Panc1 (cell line): ENCODE measurements at places on chromosomes 5 and 9. TPM values are rescaled to one million over a fixed set of nuclear protein-coding genes. Genes with fewer than 3 reads are reported as not detected.

PTPRD gene
- total RNA-seq: not detected

SLC36A2 gene
- total RNA-seq: not detected

AK1 gene
- total RNA-seq: 62.1 TPM

DNA sequence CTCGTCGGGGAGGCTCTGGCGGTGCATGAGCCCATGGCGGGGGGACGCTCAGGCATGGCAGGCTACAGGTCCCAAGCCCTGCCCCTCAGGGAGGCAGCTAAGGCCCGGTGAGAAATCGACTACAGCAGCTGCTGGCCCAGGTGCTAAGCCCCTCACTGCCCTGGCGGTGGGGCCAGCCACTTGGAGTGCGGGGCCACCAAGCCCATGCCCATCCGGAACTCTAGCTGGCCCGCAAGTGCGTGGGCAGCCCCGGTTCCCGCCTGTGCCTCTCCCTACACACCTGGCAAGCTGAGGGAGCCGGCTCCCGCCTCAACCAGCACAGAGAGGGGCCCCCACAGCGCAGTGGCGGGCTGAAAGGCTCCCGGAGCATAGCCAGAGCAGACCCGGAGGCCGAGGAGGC, 1896.9 kb upstream of the CDH6 start:
- no peak for DNase-seq

DNA sequence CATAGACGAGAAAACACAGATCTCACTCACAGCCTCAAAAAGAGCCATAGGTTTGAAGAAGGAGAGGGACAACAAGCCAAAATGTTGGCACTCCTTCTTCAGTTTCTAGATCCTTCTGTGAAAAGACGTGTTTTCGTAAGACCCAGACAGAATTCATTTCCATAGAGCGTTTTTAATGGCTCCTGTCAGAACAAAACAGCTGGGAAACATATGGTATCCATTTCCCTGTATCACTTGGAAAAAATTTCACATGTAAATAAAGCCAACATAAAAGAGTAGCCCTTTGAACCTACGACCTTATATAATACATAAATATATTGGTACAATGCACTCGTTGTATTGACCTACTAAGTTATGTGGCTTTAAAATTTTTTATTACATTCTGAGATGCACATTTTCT, 108.1 kb downstream of the SNCAIP start:
- DNase-seq: no peak

ARID3C gene
- 0.33 TPM for total RNA-seq

GRCh38 chr9:101566904-101567724, 27.7 kb downstream of the PPP3R2 start:
- DNase-seq: no peak

- DNase-seq: no peak
Observed at GRCh38 chr5:37846786-37847310, 7.0 kb upstream of the GDNF start.
